ENCODE measurements at places on chromosomes 13 and 19. TPM values are rescaled to one million over a fixed set of nuclear protein-coding genes. Genes with fewer than 3 reads are reported as not detected.
A peak's percentile ranks its signal among the peaks of the same experiment; 100 is the strongest.

DNA sequence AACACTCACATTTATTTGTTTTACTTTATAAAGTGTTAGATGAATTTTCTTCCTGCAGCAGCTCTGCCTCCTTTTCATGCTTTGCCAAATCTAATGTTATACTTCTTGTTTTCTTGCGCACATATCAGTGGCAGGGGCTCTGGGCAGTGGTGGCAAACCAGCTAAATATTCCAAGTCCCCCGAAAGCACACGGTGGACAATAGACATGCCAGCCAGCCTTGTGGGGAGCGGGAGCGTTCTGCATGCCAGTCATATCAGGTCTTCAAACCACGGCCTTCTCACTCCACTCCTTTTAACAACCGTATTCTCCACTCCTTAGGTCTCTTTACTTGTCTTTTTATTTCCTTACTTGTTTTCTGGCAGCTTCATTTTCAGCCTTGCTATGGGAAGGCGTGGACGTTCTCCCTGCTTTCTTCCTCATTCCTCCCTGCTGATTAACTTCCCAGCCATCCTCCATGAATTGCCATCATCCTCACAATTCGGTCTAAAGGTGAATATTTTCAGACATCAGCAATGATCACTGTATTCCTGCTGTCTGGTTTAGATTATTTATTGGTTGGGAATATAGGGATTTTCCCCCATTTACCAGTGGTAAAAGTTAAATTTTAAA is 77.1 kb upstream of the WASF3 start:
- DNase-seq, result no peak

GRCh38 chr13:57636816-57637215 is 5.3 kb downstream of the PCDH17 start:
- no peak for DNase-seq

GRCh38 chr13:40160618-40161350 is 505.3 kb downstream of the COG6 start:
- no peak for DNase-seq

- no peak for DNase-seq
These were observed 27.0 kb downstream of the ARID3A start for GRCh38 chr19:952680-953444.

GRCh38 chr19:30092721-30093569 is 150.9 kb downstream of the URI1 start:
- no peak for DNase-seq

DNA sequence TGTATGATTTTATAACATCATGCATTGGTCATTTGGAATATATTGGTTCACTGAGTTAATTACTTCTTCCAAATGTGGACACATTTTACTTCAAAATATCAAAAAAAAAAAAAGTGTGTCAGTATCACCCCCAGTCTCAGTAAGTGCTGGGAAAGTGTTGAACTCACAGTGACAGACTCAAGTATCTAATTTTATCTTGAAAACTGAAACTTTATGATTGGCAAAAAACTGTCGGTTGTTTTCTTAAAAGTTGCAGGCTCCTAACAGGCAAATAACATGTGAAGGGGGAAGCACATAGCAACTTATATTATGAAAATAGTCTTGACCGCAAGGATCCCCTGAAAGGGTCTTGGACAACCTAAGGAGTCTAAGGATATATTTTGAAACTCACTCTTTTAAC is 33.5 kb upstream of the TPP2 start:
- no peak for DNase-seq

DNA sequence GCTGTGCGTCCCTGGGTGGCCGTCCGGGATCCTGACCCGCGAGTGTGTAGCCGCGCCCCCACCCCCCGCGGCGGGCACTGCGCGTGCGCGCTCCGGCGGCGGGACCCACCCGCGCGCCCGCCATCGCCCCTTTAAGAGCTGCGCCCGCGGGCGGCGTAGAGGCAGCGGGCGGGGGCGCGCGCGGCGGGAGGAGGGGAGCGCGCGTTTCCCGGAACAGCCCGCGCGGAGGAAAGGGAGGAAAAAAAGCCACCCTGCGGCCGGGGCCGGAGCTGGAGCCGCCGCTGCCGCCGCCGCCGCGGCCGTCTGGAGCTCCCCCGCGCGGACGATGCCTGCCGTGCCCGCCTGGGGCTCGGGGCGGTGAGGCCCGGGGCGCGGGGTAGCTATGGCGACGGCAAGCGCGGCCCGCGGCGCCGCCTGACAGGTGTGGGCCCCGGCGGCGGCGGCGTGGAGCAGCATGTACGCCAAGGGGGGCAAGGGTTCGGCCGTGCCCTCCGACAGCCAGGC is at the start of gene SSBP4:
Gene SSBP4 (plus strand): TSS at position 204 of the 504 bp plus-strand sequence. CDS start 251 bp downstream, at position 455.
- DNase-seq, result peak; percentile 37

DNA sequence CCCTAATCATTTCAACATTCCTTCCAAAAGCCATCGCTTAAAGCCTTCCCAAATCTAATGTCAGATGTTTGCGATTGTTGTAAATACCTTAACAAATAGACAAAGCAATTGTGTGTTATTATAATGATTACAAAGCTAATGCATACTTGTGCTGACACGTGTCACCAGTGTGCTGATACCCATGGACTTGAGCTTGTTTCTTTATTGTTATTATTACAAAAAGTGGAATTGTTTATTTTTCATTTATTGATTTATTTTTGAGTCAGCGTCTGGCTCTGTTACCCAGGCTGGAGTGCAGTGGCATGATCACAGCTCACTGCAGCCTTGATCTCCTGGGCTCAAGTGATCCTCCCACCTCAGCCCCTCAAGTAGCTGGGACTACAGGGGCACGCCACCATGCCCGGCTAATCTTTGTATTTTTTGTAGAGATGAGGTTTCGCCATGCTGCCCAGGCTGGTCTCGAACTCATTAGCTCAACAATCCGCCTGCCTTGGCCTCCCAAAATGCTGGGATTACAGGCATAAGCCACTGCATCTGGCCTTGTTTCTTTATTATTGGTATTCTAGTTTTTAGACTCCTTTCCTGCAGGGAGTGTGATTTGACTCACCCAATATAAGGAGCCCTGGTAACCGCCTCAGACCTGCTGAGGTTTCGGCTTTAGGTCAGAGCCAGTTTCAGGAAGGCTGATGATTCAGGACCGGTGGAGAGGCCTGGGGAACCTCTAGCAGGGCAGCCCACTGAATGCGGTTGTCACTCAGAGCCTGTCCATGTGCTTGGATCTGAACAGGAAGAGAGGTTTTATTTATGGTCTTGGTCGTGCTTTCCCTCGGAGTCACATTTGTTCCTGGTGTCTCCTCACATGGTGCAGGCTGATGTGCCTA is 2.1 kb upstream of the FBXO17 start:
- peak; percentile 32 for DNase-seq

Gene RB1
- polyA plus RNA-seq, result 7.1 TPM

DNA sequence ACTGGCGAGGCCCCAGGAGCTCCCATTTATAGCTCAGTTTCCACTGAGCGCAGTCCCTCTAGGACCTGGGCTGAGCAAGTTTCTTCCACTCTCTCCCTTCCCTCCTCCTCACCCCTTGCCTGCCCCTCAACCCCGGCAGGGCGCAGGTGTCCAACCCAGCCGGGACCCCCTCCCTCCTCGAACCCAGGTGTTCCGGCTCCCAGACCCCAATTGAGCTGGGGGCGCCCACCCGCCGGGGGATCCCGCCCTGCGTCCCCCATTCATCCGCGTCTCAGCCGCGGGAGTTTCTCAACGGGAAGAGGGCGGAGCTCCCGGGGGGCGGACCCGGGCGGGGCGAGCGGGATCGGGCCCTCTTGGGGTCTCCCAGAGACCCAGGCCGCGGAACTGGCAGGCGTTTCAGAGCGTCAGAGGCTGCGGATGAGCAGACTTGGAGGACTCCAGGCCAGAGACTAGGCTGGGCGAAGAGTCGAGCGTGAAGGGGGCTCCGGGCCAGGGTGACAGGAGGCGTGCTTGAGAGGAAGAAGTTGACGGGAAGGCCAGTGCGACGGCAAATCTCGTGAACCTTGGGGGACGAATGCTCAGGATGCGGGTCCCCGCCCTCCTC is at the start of gene KIRREL2:
Gene KIRREL2 (plus strand): TSS at position 366 of the 604 bp plus-strand sequence. CDS start 209 bp downstream, at position 575.
- no peak for DNase-seq

DNA sequence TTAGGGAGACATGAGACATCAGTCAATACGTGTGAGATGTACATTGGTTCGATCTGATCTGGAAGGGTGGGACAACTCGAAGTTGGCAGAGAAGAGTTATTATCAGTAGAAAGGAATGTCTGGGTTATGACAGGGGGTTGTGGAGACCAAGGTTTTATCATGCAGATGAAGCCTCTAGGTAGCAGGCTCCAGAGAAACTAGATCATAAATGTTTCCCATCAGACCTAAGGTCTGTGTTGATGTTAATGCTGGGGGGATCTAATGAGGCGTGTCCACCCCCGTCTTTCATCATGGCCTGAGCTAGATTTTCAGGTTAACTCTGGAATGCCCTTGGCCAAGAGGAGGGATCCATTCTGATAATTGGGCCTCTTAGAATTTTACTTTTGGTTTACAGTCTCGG is 187.0 kb upstream of the KL start:
- peak; percentile 78 for DNase-seq

Gene PNMA8C
- polyA plus RNA-seq, result not detected

DNA sequence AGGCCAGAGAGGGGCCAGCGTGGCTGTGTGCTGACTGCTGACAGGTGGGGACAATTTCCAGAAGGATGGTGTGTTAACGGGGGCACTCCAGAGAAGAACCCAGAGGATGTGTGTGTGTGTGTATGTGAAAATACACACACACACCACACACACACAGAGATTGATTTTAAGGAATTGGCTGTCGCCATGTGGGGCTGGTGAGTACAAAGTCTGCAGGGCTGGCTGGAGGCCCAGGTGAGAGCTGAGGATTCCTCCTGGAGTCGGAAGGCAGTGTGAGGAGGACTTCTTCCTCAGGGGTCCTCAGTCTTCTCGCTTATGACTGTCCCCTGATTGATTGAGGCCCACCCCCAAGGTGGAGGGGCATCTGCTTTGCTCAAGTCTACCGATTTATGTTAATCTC is 7.6 kb upstream of the GJB6 start:
- DNase-seq, result no peak

- no peak for DNase-seq
These were observed 12.0 kb downstream of the WDR88 start for GRCh38 chr19:33143897-33144405.

Gene PSG6
- not detected for polyA plus RNA-seq

DNA sequence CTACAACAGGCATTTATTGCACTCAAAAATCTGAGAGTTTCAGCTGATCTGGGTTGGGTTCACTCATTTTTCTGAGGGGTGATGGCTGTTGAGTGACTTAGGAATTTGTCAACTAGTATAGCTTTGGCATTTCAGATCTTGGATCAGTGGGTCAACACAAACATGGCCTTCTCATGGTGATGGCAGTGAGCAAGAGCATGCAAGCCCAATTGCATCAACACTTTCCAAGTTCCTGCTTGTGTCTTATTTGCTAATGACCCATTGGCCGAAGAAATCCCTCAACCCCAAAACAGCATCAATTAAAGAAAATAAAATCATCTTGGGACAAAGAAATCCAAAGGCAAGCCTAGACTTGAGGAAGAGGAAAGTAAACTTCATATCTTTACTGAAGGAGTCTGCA is 23.9 kb upstream of the MYCBP2 start:
- DNase-seq, result no peak

Gene ZNF256
- polyA plus RNA-seq, result 2.5 TPM

DNA sequence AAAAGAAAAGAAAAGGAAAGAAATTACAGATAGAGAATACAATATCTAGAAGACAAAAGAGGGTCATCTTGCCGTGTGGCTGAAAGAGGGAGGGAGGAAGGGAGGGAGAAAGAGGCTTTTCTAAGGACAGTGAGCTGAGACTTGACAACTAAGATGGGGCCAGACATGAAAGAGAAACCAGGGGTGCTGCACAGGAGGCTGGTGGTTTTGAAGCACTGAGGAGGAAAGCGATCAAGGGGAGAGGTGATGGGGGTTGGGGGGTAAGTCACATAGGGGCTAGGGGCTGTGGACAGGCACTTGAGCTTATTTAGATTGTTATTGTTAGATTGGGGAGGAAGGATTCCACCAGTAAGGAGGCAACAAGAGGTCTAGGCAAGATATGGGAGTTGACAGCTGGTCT is 17.3 kb downstream of the PNPLA6 start:
- DNase-seq, result no peak

Gene IGSF23
- not detected for polyA plus RNA-seq

Gene PLIN4
- 0.32 TPM for polyA plus RNA-seq

All from foreskin keratinocyte (primary cell).